Glutamatergic neuron (in vitro differentiated cells): ENCODE measurements at places on chromosomes 11 and 22. TPM values are rescaled to one million over a fixed set of nuclear protein-coding genes. Genes with fewer than 3 reads are reported as not detected.

DNA sequence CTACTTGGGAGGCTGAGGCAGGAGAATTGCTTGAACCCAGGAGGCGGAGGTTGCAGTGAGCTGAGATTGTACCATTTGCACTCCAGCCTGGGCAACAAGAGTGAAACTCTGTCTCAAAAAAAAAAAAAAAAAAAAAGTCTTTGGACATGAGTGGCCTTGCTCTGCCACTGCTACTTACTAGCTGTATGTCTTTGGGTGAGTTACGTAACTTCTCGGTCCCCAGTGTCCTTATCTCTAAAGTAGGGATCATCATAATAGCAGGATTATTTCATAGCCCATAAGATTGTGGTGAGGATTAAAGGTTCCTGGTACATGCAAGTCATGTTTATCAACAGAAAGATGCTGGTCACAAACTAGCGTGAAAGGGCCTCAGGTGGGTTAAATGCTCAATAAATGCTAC is 53.9 kb upstream of the HEPHL1 start:
- no peak overlapping the region for H3K27ac ChIP-seq
- no peaks in the 10 kb centered on the region for H3K4me1 ChIP-seq
- H3K27me3 ChIP-seq, result no peaks in the 10 kb centered on the region
- H3K36me3 ChIP-seq, result no peaks in the 10 kb centered on the region

Gene MS4A1
- total RNA-seq, result not detected

- H3K27me3 ChIP-seq, result no peaks in the 10 kb centered on the region
- no peak for DNase-seq
- no peak overlapping the region for H3K27ac ChIP-seq
- no peaks in the 10 kb centered on the region for H3K36me3 ChIP-seq
- no peaks in the 10 kb centered on the region for H3K4me1 ChIP-seq
These were observed 33.0 kb upstream of the PITPNB start for GRCh38 chr22:27952091-27952490.

DNA sequence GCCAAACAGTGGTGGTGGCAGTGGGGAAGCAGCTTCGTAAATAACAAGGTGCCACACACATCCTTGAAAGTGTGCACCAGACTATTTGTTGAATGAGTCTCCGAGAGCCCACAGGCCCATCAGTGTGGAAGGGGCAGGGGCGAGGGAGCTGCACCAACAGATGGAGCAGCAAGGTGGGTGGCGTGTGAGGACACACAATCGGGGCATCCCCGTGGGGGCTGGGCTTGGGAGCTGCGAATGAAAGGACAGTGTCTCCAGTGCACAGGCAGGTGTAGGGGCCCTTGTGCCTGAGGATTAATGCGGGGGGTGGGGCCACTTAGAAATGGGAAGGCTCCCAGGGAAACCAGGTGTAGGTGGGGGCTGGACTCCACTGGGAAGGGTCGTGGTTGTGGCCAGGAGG is 2.8 kb downstream of the NRXN2 start:
- no peak overlapping the region for H3K27ac ChIP-seq
- peaks cover 33% of the 10 kb centered on the region for H3K4me1 ChIP-seq
- no peak for DNase-seq
- H3K27me3 ChIP-seq, result peaks cover 26% of the 10 kb centered on the region
- peak overlapping the region; percentile 59 for H3K4me3 ChIP-seq

DNA sequence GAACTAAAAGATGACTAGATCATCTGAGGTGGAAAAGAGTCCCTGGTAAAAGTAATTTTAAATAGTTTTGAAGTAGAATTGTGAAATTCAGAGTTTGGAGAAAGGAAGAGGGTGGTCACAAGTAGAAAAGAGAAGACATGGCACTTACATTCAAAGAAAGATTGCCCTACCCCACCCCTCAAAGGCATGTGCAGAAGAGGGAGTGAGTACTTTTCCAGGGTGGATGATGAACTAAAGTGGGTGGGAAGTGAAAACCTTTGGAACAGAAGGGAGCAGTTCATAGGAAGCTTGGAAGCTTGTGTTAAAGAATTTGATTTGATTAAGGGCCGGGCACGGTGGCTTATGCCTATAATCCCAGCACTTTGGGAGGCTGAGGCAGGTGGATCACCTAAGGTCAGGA is 23.6 kb downstream of the SREBF2 start:
- peaks cover 15% of the 10 kb centered on the region for H3K4me1 ChIP-seq
- H3K27me3 ChIP-seq, result peaks cover 1% of the 10 kb centered on the region
- no peaks in the 10 kb centered on the region for H3K36me3 ChIP-seq
- no peak overlapping the region for H3K27ac ChIP-seq
- no peak for DNase-seq
- peak overlapping the region; percentile 3 for H3K4me3 ChIP-seq

Gene MPZL2
- not detected for total RNA-seq

Gene BBOX1
- total RNA-seq, result not detected

- H3K27ac ChIP-seq, result no peak overlapping the region
- no peaks in the 10 kb centered on the region for H3K27me3 ChIP-seq
- H3K4me1 ChIP-seq, result no peaks in the 10 kb centered on the region
- no peak for DNase-seq
These were observed 55.2 kb downstream of the CABIN1 start for GRCh38 chr22:24066260-24066659.

DNA sequence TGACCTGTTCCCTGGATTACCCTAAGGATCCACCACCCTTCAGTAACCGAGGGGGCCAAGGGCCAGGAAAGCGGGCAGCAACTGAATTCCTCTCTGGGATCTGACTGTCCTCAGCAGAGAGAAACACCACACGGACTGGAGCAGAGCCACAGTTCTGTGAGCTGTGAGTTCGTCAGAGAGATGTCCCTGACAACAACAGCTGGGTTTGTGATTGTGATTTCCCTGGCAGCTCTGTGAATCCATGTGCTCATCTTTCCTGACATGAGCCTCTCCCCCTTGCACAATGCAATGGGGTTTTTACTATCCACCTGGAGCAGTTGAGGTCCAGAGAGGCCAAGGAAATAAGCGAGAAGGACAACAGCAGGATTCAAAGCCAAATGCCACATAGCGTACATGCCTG is 69.4 kb upstream of the AMPD3 start:
- no peaks in the 10 kb centered on the region for H3K4me1 ChIP-seq
- H3K36me3 ChIP-seq, result peaks cover 4% of the 10 kb centered on the region

Gene HTR3B
- not detected for total RNA-seq

Gene DENND5A
- 155 TPM for total RNA-seq

Gene RIMBP3C
- 0.22 TPM for total RNA-seq

Gene TNNI2
- total RNA-seq, result not detected

- peaks cover 5% of the 10 kb centered on the region for H3K27me3 ChIP-seq
- no peak overlapping the region for H3K4me3 ChIP-seq
- no peak for DNase-seq
- peak overlapping the region; percentile 68 for H3K27ac ChIP-seq
- peaks cover 19% of the 10 kb centered on the region for H3K4me1 ChIP-seq
These were observed 15.9 kb downstream of the PTDSS2 start for GRCh38 chr11:465896-466530.

Gene HEPACAM
- not detected for total RNA-seq

DNA sequence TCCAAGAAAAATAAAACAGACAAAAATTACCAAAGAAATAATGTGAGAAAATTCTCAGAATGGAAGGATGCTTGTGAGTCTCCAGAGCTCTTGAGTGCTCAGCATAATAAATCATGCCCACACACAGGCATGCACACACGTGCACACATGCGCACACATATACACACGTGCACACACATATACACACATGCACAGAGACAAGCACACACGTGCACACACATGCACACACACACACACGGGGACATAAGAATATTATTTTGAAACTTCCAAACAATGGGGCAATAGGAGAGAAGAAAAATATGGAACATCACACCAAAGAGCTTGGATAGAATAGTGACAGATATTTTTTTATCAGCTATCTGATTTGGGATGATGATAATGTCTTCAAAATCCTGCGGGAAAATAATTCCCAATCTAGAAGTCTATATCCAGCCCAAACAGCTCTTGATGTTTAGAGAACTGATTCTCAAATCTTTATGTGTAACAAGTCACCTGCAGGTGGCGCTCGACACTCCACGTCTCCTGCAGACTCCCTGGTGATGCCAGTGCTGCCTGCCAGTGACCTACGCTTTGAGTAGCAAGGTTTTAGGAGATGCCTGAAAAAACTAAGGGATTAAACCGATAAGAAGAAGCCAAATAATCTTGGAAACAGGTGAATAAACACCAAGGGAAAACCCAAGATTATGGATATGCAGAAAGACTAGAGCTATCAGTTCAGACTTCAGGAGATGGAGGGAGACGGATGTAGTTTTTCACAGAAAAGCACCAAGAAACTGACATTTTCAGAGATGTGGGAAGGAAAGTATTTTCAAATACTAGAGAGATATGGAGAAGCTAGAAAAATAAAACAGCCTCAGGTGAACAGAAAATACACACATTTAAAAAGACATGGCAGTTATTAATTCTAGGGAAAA is 743.6 kb downstream of the ETS1 start:
- no peaks in the 10 kb centered on the region for H3K27me3 ChIP-seq
- H3K36me3 ChIP-seq, result no peaks in the 10 kb centered on the region
- peak; percentile 91 for DNase-seq
- H3K27ac ChIP-seq, result no peak overlapping the region

Gene PIH1D2
- total RNA-seq, result 1.4 TPM

DNA sequence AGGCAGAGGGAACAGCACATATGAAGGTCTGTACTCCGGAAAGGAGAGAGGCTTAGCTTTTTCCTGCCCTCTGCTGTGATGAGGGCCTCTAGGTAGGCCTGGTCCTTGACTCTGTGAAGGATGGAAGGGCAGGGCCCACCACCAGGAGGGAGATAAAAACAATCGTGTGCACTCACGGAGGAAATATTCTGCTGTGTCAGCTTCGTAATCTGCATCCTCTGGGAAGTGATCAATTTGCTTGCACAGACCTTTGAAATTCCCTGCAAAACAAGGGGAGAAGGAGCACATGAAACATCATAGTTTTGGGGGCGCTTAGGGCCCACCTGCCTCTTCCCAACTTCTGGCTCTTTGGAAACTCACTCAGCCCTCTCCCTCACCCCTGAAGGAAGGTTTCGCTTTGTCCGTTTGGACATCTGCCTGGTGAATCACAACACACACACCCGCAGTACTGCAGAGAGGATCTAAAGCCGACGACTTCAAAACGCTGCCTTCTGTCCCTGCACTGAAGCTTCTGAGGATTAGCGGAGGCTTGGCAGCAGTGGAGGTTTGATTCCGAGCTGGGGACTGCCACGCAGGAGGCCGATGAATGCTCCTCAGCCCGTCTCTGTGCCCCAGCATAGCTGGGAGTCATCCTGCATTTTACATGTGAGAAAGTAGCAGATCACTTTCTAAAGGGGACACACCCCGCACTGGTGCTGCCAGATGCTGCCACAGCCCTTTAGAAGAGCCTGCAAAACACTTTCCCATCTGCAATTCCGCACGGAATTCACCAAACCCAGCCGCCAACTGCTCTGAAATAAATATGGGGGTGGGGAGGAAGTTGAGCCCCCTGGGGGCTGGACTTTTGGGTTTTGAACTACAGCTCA is 58.6 kb upstream of the EIF3D start:
- peaks cover 14% of the 10 kb centered on the region for H3K27me3 ChIP-seq
- H3K4me1 ChIP-seq, result peaks cover 66% of the 10 kb centered on the region
- peak overlapping the region; percentile 77 for H3K4me3 ChIP-seq
- H3K36me3 ChIP-seq, result peaks cover 8% of the 10 kb centered on the region

Gene OR51B2
- total RNA-seq, result not detected

Gene MFNG
- 61.1 TPM for total RNA-seq

Gene MMP27
- not detected for total RNA-seq

Gene MAP6
- 313 TPM for total RNA-seq

GRCh38 chr22:40310081-40310767 is 36.1 kb upstream of the ADSL start:
- H3K4me3 ChIP-seq, result no peak overlapping the region
- DNase-seq, result no peak
- H3K27ac ChIP-seq, result no peak overlapping the region
- no peaks in the 10 kb centered on the region for H3K27me3 ChIP-seq
- H3K4me1 ChIP-seq, result peaks cover 9% of the 10 kb centered on the region

DNA sequence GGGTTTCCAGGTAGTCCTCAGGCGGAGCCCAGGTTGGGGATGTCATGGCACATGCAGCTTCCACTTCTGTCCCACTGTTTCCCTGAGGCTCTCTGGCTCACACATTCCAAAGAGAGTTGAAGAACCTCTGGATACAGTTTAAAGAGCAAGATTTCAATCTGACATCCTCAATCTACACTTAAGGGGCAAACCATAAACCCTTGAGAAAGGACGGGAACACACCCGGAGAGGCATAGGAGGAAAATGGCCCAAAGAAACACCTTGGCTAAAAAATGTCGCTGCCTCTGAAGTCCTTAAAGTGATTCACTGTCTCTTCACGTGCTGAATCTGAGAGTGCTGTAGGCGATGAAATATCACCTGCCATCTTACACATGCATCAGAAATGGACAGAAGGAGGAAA is 70.9 kb upstream of the ARFGAP3 start:
- H3K4me1 ChIP-seq, result peaks cover 19% of the 10 kb centered on the region
- H3K4me3 ChIP-seq, result no peak overlapping the region
- DNase-seq, result no peak
- H3K27ac ChIP-seq, result no peak overlapping the region

- no peak overlapping the region for H3K27ac ChIP-seq
- H3K27me3 ChIP-seq, result peaks cover 3% of the 10 kb centered on the region
- H3K4me1 ChIP-seq, result peaks cover 2% of the 10 kb centered on the region
- H3K4me3 ChIP-seq, result no peak overlapping the region
- H3K36me3 ChIP-seq, result no peaks in the 10 kb centered on the region
These were observed 31.8 kb upstream of the APOBEC3A start for GRCh38 chr22:38925571-38926041.

- no peak for DNase-seq
- no peaks in the 10 kb centered on the region for H3K27me3 ChIP-seq
- H3K4me3 ChIP-seq, result no peak overlapping the region
- no peaks in the 10 kb centered on the region for H3K36me3 ChIP-seq
- no peak overlapping the region for H3K27ac ChIP-seq
These were observed 1387.0 kb upstream of the RAG2 start for GRCh38 chr11:37984991-37985390.

GRCh38 chr11:58134151-58134550 is 8.8 kb upstream of the OR9I1 start:
- H3K36me3 ChIP-seq, result no peaks in the 10 kb centered on the region
- H3K27ac ChIP-seq, result no peak overlapping the region
- H3K27me3 ChIP-seq, result no peaks in the 10 kb centered on the region

DNA sequence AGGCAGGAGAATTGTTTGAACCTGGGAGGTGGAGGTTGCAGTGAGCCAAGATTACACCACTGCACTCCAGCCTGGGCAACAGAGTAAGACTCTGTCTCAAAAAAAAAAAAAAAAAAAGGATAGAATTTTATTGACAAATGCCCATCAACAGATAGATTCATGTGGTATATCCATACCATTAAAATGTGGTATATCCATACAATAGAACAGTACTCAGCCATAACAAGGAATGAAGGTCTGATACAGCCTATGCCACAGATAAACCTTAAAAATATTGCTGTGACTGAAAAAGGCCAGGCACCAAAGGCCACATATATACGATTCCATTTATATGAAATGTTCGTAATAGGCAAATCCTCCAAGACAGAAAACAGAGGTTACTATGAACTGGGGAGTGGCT is 45.3 kb upstream of the PPP2R1B start:
- no peak overlapping the region for H3K27ac ChIP-seq
- no peak overlapping the region for H3K4me3 ChIP-seq
- H3K27me3 ChIP-seq, result peaks cover 5% of the 10 kb centered on the region
- peaks cover 5% of the 10 kb centered on the region for H3K36me3 ChIP-seq
- no peak for DNase-seq

Gene C11orf86
- not detected for total RNA-seq

- DNase-seq, result no peak
- H3K27ac ChIP-seq, result no peak overlapping the region
- H3K27me3 ChIP-seq, result peaks cover 8% of the 10 kb centered on the region
- H3K36me3 ChIP-seq, result peaks cover 19% of the 10 kb centered on the region
These were observed 70.2 kb downstream of the ZBTB16 start for GRCh38 chr11:114129699-114130098.
